HEK293T (cell line): ENCODE measurements at places on chromosomes 16 and 17.

DNA sequence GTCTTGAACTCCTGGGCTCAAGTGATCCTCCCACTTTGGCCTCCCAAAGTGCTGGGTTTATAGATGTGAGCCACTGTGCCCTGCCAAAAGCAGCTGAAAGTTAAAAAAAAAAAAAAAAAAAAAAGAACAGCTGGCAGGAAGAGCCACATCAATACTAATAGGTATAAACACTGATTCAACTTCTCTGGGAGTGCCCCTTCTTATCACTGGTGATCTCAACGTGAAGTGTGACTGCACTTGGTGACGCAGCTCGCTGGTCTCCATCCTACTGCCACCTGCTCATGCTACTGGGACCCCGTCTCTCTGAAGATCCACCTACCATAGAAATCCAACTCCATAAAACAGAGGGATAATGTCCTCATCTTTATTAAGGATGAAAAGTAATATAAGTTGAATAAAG, 40.8 kb downstream of the RNF157 start:
- DNase-seq, result no peak

GRCh38 chr16:63050391-63050790, 1014.2 kb upstream of the CDH8 start:
- DNase-seq, result no peak

DNA sequence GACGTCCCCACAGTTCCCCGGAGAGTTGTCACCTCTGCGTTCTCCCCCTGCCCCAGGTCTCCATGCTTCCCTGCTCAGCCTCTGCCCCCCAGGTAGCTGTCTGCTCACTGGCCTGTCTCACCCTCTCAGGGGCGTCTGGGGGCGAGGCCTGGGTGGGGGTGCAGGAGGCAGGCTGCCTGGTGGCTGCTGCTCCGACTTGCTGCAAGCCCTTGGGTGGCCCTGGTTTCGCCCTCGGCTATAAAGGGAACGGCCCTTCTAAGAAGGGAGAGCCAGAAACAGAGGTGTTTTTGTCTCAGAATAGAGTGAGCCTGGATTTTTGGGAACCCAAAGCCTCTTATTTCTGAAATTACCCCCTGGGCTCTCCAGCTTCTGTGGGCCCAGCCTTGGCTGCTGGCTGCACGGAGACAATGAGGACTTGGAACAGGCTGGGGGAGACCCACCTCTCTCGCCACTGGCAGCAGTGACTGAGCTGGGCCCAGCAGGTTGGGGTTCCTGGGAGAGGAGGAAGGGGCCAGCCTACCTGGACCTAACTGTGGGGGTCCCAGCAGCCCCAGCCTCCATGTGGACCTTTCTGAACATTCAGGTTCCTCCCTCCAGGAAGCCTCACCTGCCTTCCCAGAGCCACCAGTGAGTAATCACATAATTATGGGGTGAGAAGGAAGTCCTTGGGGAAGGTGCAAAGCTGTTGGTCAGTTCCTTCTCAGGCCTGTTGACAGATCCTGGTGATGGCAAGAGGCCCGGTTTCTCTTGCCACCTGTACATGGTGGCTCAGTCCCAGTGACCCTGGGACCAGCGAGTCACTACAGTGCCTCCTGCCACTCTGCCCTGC, 15.5 kb upstream of the SPNS2 start:
- no peak for DNase-seq

DNA sequence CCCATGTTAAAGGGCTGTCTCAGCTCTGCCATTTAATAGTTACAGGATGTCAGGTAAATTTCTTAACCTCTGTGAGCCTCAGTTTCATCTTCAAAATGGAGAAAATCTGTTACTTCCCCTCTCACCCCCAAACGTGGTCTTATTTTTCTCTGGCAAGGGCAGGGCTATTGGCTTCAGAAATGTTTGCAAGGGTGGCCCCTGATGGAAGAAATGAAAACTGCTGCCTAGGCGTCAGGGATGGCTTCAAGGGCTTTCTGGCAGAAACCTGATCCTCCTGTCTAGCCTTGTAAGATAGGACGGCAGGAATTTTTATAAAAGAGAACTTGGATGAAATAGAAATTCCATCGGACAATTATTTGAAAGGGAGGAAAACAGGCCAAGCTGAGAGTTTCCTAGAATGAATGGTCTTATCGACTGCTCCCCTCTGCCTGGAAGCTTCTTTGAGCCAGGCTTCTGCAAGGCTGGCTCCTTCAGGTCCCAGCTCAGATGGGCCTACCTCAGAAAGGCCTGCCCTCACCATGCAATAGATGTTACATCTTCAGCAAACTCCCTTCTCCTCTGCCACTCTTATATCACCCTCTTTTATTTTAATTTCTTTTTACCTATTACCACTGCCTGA, 43.0 kb upstream of the TANGO6 start:
- peak; percentile 80 for DNase-seq

- peak; percentile 11 for DNase-seq
Measured at GRCh38 chr16:72848759-72849664, 198.9 kb downstream of the ZFHX3 start.

DNA sequence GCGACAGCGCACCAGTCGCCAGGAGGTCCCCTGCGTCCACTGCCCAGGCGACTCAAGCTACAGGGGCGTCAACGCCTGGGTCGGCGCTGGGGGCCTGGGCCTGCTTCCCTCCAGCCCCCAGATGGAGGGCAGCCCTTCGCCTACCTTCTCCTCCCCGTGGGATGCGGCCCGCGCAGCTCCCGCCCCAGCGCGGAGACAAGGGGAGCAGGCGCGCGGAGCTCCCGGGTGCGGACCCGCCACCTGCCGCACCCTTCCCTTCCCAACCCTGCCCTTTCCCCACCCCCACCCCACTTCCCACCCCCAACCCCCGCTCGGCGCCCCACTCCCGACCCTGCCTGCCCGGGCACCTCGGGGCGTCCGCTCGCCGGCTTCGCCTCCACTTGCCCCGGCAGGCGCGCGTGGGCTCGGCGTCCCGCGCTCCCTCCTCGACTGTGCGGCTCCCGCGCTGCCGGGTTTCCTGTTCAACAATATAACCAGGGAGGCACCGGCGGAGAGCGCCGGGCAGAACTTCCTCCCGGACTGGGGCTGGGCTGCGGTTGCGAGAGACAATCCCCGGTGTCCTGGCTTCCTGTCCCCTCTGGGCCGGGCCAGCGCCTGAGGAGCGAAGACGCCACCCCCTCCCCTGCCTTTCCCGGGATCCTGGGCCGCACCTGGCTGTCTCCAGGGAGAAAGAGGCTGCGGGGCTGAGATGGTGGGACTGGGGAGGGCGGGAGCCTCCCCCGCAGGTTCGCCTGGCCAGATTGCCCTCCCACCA, at the start of gene ARHGAP27:
Gene ARHGAP27, minus strand, starts transcription at position 466 of the 754 bp plus-strand sequence. CDS start 2,591 bp downstream, outside the sequence.
- DNase-seq, result peak; percentile 4

- DNase-seq, result no peak
Measured at GRCh38 chr16:4706871-4707270, 13.5 kb downstream of the NUDT16L1 start.

DNA sequence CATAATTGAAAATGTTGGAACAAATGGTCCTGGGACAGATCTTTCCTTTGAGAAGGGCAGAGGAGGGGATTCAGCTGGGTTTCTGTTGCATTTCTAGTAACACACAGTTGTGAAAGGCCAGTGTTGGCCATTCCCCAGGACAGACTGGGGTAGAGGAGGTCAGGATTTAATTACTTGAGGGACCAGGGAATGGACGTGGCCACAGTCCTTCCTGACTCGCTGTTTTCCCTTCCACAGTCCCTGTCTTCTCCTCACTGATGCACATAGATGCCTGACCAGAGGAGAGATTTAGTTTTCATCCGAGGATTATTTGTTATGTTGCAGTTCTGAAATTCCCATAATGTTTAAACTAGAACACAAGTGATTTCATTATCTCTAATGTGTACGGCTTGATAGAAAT, 25.2 kb upstream of the HEATR6 start:
- DNase-seq, result no peak

GRCh38 chr17:18045691-18046350, 6.6 kb downstream of the GID4 start:
- no peak for DNase-seq

DNA sequence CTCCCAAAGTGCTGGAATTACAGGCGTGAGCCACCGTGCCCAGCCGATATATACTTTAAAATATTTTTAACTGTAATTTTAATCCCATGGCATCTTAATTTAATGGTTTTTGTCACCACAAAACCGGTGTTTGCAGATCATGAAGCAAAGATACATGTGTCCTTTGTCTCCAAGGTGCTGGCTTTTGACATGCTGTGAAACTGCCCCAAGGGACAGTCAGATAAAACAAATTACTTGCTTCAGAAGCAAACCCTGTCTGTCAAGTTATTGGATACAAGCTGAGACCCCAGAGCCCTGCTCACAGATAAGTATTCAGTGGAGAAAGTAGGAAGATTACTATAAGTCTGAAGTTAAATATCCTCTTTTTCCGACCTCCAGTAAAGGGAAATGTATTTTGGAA, 39.8 kb downstream of the ARL4D start:
- DNase-seq, result no peak

DNA sequence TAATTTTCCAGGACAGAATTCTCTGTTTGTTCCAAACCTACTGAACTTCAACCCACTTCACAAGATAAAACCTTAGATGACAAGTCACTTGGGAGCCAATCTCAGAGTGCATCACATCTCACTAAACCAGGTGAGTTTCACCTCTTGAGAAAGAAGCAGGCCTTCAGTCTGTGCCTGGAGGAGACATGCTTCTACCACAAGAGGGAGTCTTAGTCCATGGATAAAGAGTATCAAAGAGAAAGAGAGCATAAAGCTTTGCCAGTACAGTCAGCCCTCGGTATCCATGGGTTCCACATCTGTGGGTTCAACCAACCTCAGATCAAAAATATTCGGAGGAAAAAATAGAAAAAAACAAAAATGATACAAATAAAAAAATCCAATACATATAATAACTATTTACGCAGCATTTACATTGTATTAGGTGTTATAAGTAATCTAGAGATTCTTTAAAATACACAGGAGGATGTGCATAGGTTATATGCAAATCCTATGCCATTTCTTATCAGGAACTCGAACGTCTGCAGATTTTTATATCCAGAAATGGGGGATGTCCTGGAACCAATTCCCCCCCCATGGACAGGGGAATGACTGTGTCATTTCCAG, 37.7 kb downstream of the DUSP14 start:
- DNase-seq, result peak; percentile 45

DNA sequence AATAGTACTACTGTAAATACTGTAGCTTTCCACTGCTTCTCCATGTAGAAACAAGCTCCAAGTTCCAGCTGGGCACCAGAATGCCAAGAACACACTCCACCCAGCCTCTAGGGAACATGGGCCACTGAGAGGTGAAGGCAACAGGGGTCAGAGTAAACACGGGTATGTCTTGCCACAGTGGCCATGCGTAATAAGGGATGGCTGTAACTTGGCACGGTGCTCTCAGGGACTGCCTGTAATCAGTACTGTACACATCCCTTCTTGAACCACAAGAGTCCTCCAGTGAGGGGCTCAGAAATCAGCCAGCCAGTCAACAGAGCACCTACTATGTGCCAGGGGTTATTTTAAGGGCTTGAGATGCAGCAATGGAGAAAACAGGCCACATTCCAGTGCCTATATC, 10.8 kb downstream of the LRRC59 start:
- no peak for DNase-seq

- no peak for DNase-seq
Measured at GRCh38 chr16:49672753-49673152, 183.2 kb downstream of the ZNF423 start.

DNA sequence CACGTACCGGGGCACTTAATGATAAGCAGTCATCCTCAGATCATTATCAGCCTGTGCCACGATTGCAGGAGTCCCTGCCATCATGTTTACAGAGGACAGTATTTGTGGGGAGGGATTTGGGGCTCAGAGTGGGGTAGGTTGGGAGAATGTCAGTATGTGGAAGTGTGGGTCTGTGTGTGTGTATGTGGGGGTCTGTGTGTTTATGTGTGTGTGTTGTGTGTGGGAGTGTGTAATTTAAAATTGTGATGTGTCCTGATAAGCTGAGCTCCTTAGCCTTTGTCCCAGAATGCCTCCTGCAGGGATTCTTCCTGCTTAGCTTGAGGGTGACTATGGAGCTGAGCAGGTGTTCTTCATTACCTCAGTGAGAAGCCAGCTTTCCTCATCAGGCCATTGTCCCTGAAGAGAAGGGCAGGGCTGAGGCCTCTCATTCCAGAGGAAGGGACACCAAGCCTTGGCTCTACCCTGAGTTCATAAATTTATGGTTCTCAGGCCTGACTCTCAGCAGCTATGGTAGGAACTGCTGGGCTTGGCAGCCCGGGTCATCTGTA, 13.5 kb upstream of the EFCAB13 start:
- DNase-seq, result no peak

DNA sequence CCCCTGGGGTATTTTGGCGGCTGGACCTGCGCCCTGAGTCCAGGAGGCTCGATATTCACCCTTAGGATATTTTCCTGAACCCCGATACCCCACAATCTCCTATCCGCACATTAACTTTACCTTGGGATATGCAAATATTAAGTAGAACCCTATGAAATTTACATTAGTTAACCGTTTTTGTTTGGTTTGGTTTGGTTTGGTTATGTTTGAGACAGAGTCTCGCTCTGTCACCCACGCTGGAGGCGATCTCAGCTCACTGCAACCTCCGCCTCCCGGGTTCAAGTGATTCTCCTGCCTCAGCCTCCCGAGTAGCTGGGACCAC, 9.3 kb upstream of the NAGS start:
- DNase-seq, result no peak
